SK-N-SH (cell line): ENCODE measurements at places on chromosomes 11 and 22.
A peak's percentile ranks its signal among the peaks of the same experiment; 100 is the strongest.

GRCh38 chr11:68686486-68686885 is 2.1 kb downstream of the GAL start:
- DNase-seq: no peak

DNA sequence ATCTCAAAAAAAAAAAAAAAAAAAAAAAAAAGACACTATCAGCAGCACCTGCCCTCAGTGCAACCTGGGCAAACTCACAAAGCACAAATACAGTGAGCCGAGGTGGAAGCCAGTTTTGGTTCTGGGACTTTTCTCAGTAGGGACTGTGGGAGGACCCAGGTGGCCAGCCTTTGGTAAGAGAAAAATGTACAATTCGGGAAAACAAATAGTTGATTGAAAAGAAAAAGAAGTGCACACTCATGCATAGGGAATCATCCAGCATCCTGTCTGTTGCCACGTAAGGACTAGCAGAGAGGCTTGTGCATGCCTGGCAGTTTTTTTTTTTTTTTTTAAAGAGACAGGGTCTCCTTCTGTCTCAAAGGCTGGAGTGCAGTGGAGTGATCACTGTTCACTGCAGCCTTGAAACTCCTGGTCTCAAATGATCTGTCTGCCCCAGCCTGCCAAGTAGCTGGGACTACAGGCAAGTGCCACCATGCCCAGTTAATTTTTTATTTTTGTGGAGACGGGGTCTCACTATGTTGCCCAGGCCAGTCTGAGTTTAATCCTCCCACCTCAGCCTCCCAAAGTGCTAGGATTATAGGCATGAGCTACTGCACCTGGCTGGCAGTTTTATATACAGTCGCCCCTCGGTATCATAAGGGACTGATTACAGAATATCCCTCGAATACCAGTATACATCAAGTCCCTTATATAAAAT is 36.7 kb downstream of the TPST2 start:
- DNase-seq: peak; percentile 47

GRCh38 chr11:71180694-71181470 is 71.5 kb downstream of the SHANK2 start:
- DNase-seq: no peak

DNA sequence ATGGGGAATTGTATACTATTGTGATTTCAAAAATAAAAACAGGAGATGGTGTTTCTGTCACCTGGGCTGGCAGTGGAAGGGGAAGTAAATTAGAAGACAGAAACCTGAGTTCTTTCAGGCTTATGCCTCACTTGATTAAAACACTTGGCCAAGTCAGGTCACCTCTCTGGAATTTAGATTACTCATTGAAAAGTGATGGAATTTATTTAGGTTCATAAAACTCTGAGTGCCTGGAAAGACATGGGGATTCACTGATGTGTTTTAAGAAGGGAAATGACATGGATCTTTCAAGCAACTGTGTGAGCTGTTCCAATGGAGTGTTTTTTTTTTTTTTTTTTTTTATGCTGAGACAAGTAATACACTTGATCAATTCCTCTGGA is 400.1 kb downstream of the TMEM135 start:
- DNase-seq: no peak

DNA sequence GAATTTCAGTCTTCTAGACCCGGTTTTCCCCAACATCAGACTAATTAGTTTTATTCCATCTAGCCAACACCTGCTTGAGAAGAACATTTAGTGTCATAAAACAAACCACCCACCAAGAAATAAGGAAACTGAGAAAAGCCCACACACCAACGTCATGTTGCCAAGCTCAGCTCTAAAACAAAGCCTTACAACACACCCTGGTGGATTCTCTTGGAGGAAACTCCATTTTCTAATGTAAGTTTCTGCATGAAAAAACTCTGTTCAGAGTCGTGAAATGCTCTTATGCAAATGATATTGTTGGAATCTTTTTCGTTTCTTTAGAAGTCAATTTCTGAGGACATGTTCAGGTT is 105.0 kb upstream of the RAG2 start:
- DNase-seq: no peak

- DNase-seq: no peak
Observed at GRCh38 chr11:66542362-66542761, 3.5 kb downstream of the ZDHHC24 start.

GRCh38 chr11:78138694-78139421 is 568 bp downstream of the ALG8 start:
- DNase-seq: peak; percentile 44

DNA sequence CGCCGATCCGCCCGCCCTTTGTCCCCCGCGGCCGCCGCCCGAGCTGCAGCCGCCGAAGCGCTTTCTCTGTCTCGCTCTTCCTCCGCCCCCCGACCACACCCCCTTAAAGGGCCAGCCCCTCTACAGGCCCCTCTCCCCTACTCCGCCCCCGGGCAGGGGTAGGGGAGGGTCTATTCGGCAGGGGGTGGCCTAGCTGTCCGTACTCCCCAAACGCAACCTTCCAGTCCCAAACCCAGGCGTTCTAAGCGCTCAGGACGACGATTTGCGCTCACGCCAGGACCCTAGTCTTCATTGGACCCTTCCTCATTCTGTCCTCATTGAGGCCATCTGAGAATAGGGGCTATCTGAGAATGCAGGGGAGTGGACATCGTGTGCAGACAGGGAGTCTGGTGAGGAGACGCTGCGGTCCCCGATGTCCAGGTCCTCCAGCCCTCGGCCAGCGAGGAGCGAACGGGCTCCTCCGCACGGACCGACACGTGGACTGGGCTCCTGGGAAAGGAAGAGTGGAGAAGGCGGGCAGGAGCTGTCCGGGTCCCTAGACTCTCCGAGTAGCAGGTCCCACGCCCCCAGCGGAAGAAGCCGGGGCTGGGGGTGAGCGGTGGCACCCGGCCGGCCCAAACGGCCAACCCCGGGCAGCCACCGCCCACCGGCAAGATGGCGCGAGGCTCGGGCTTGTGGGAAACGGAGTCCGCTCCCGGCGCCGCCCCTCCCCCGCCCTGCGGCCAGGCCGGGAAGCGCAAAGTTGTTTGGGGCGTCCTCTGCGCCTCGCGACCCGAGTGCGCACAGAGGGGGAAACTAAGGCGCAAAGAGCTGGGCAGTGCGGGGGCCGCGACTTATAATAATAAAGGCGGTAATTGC is at the start of gene PPP1R14B:
TSS of gene PPP1R14B (minus strand) at position 73 of the 858 bp plus-strand sequence. CDS start 270 bp downstream, outside the sequence.
- peak; percentile 95 for DNase-seq

DNA sequence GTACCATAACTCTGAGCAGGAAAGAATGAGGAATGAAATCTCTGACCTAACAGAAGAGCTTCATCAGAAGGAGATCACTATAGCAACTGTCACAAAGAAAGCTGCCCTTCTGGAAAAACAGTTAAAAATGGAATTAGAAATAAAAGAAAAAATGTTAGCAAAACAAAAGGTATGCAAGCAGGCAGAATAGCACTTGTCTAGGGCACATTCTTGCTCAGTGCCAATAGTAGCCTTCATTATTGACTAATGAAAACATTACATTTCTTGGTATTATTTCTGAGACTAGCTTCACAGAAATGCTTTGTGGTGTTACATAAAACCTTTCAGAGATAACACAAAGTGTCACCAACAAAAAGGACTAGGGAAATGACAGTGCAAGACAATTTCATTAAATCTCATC is 63.9 kb downstream of the DEUP1 start:
- no peak for DNase-seq

DNA sequence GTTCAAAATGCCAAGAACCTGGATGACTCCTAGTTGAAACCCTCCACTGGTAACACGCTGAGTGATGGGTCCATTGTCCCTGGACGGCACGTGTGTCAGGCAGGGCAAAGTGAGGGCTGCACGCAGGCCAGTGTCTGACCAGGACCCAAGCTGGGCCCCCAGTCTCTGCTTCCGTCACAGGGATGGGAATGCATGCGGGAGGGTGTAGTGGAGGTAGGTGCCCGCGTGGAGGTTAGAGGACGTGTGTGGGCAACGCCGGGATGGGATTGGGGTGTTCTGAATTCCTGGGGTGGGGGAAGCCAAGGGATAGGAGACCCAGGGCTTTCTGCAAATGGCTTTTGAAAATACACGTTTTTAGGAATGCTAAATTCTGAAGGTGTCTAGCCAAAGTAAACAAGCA is 943.3 kb downstream of the BRD1 start:
- no peak for DNase-seq

DNA sequence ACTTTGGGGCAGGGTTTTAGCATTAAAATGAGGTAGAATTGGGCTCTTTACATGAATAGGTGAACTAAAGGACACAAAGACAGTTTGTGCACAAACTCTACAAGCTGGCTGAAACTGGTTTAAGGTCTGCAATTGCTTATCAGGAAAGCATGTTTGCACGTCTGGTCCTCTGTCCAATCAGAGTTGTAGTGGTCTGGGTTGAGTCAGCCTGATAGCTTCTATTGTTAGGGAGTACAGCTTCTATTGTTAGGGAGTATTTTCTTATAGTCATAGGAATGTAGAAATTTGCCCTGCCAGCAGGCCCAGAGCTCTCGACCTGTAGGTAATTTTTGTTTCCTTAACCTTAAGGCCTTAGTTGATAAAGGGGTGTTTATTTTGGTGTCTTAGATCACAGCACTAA is 1422.4 kb downstream of the LRRC4C start:
- DNase-seq: no peak

GRCh38 chr11:73464347-73464746 is 88.1 kb downstream of the RELT start:
- no peak for DNase-seq

GRCh38 chr22:49871482-49871881 is 17.8 kb downstream of the ZBED4 start:
- DNase-seq: no peak

GRCh38 chr11:65134240-65134951 is at the start of gene SYVN1:
Gene SYVN1, minus strand, starts transcription at chr11:65134519. Its CDS starts 918 bp downstream, at chr11:65133601.
- peak; percentile 97 for DNase-seq

- DNase-seq: no peak
Observed at GRCh38 chr11:59185386-59185945, 13.5 kb downstream of the DTX4 start.

- DNase-seq: no peak
Observed at GRCh38 chr22:50422046-50422445, 52.8 kb downstream of the SBF1 start.

DNA sequence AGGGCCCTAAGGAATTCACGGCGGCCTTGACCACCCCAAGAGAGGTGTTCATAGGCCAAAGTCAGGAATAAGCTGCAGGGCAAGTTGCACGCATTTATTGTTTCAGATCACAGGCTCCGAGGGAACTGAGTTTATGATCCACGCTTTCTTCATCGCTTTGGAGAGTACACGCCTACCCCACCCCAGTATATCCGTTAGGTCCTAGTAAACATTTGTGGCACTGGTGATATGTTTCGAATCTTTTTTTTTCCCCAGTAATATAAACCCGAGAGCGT is 805 bp downstream of the GANAB start:
- DNase-seq: peak; percentile 24

- no peak for DNase-seq
Observed at GRCh38 chr11:69392104-69392653, 89.3 kb upstream of the LINC01488 start.

DNA sequence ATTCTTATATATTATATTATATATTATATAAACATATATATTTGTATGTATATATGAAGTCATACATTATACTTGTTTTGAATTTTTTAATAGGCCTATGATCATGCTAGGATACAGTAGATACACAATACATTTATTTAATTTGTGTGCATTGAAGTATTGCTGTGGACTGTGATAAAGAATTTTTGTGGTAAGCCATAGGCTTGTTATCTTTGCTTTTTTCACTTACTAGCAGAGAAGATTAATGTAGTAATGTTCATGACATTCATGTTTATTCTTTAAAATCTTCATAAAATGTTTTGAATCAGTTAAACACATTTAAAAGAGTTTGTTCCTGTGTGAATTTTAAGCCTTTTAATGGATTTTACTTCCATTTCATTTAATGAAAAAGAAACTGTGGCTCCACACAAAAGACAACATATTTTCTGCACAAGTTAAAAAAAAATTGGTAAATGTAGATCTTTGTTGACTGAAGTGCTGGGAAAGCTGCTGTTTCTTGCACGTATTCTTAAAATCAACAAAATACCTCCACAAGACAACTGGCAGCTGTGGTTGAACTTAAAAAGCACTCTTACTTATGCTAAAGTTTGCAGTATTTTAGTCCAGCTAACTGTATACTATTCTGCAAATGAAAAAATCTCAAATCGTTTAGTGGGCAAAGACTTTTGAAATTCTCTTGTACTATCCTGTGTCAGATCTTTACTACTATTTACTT is 156.2 kb downstream of the TMEM135 start:
- no peak for DNase-seq

GRCh38 chr11:46612326-46612725 is 4.7 kb downstream of the HARBI1 start:
- DNase-seq: no peak

DNA sequence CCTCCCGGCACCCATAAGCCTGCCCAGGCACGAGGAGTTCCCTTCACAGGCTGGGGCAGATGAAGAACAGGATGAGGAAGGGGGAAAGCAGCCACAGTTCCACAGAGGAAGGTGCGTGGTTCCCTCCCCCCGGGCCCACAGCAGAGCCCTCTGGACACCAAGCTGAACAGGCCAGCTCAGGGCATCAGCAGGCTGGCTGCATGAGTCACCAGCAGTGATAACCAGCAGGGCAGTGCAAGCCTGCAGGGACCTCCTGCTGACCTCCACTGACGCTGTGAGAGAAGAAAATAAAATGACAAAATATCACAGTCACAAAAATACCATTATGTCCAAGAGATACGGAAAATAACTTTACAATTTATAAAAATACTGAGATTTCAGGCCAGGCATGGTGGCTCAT is 11.5 kb downstream of the RTL6 start:
- no peak for DNase-seq

- DNase-seq: no peak
Observed at GRCh38 chr11:62393061-62393611, 25.7 kb upstream of the SCGB1A1 start.

- DNase-seq: no peak
Observed at GRCh38 chr11:10356161-10356560, 51.3 kb downstream of the ADM start.

GRCh38 chr11:85961930-85962363 is 106.8 kb downstream of the CCDC83 start:
- DNase-seq: no peak

DNA sequence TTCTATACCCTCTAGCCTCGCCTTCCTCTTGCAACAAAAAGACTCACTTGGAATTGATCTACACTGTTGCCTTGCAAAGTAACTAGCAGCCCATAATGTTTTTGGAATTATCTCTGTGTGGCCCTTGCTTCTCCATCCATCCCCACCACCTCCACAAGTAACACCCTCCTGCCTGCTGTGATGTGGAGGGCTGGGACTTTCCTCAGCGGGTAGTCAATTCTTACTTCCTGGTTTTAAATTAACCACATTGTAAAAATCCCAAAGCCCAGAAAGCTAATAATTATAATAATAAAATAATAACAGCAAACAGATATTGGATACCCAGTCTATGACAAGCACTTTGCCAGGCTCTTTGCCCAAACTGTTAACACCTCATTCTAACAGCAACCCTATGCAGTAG is 40.8 kb upstream of the GALNT18 start:
- no peak for DNase-seq

- DNase-seq: no peak
Observed at GRCh38 chr11:23884341-23884740, 612.5 kb upstream of the LUZP2 start.

- no peak for DNase-seq
Observed at GRCh38 chr11:124183068-124183467, at the start of gene OR10D3. Gene OR10D3, plus strand, starts transcription at chr11:124183345. Its CDS starts 1,925 bp downstream, at chr11:124185270.

- no peak for DNase-seq
Observed at GRCh38 chr11:134373591-134374052, 38.4 kb downstream of the B3GAT1 start.

GRCh38 chr11:57940044-57940756 is 83.5 kb upstream of the OR9Q1 start:
- no peak for DNase-seq
